ENCODE measurements at places on chromosomes 11 and 22. TPM values are rescaled to one million over a fixed set of nuclear protein-coding genes. Genes with fewer than 3 reads are reported as not detected.

The RIMBP3B gene
- not detected for polyA plus RNA-seq

The ANGPTL5 gene
- polyA plus RNA-seq = 0.03 TPM

The MMP1 gene
- polyA plus RNA-seq = 158 TPM

The MEI1 gene
- not detected for polyA plus RNA-seq

The MYEOV gene
- 1.5 TPM for polyA plus RNA-seq

The MS4A4E gene
- not detected for polyA plus RNA-seq

The WNT11 gene
- not detected for polyA plus RNA-seq

The APOA4 gene
- not detected for polyA plus RNA-seq

The OR10A4 gene
- not detected for polyA plus RNA-seq

The DEUP1 gene
- 0.03 TPM for polyA plus RNA-seq

The CSKMT gene
- 4.0 TPM for polyA plus RNA-seq

The KCNK4 gene
- polyA plus RNA-seq = not detected

The OR6A2 gene
- polyA plus RNA-seq = 0.05 TPM

The MAP6 gene
- polyA plus RNA-seq = 3.1 TPM

The CRYAB gene
- polyA plus RNA-seq = 7.4 TPM

The CASP5 gene
- not detected for polyA plus RNA-seq

The FADS3 gene
- 33.9 TPM for polyA plus RNA-seq

The INS gene
- polyA plus RNA-seq = not detected

The OR52H1 gene
- polyA plus RNA-seq = 0.15 TPM

The ZNRF3 gene
- 4.0 TPM for polyA plus RNA-seq

The TBX1 gene
- not detected for polyA plus RNA-seq

The SULT4A1 gene
- polyA plus RNA-seq = 0.33 TPM

The C11orf91 gene
- polyA plus RNA-seq = 0.10 TPM

Data from keratinocyte (primary cell).